Stimulated activated naive B cell treated with anti-CD40 and anti-IgM and Interleukin-4, amounts not matched to agents 10 μg/mL and 1 μg/mL and 100 μg/mL, for 72 hours (primary cell): ENCODE measurements at places on chromosomes 11 and 22.

- no peak for DNase-seq
- H3K36me3 ChIP-seq: no peaks in the 10 kb centered on the region
- H3K27me3 ChIP-seq: peaks cover 65% of the 10 kb centered on the region
- no peak overlapping the region for H3K4me3 ChIP-seq
Observed at GRCh38 chr11:128909438-128910125, 18.4 kb downstream of the KCNJ5 start.

DNA sequence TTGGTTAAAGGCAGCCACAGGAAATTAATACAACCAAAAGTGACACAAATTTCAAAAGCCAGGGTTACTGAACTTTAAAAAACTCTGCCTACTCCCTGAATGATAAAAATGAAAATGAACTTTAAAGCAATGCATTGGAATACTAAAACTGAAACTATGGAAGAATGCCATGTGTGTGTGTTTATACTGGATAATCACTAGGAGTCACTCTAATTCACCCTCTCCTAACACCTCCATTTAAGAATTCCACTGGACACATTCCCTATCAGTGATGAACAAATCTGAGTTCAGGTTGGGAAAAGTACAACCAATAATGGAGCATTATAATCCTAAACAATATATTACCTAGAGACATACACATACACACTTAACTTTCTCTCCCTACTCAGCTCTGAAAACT is 27.5 kb upstream of the PLAAT3 start:
- no peaks in the 10 kb centered on the region for H3K27me3 ChIP-seq
- H3K36me3 ChIP-seq: peaks cover 34% of the 10 kb centered on the region
- peak overlapping the region; percentile 20 for H3K27ac ChIP-seq
- no peak for DNase-seq
- no peak overlapping the region for H3K4me3 ChIP-seq
- H3K4me1 ChIP-seq: no peaks in the 10 kb centered on the region

DNA sequence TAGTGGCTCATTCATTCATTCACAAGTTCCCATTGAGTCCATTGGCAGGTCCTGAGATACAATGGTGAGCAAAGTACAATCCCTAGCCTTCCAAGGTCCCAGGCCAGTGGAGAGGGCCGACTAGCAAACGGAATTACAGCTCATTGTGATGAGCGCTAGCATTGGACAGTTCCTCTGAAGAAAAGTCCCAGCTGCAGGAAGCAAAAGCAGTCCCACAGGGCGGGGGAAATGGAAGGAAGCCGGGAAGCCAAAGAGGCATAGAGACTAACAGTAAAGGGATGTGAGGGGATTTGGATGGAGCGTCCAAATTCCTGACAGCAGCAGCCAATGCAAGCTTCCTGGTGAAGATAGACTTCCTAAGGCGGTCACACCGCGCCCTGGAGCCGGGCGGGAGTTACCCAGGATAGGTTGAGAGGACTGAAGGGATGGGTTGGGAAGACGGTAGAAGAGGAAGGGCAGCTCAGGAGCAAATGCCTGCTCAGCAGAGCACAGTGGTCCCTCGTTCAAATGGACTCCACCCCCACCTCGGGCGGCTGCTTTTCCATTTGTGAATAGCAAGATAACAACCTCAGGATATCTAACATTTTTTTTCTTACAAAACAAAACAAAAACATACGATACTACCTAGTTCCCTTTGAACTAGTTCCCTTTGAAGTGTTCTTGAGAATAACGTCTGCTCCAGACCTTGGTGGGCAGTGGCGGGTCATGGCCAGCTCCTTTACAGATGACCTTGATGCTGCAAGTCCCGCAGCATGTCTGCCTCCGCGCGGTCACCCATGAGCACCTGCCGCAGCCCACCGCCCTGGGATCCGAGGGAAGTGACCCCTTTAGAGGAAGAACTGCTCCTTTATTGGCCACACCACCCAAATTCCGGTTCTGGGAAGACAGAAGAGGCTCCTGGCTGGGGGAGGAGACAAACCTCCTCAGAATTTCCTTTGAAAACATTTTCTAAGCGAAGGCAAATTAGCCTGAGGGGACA is 132.9 kb downstream of the RASSF10 start:
- no peak overlapping the region for H3K27ac ChIP-seq
- no peaks in the 10 kb centered on the region for H3K36me3 ChIP-seq
- no peak for DNase-seq
- H3K4me3 ChIP-seq: no peak overlapping the region
- peaks cover 4% of the 10 kb centered on the region for H3K4me1 ChIP-seq

GRCh38 chr11:110860461-110860860 is 148.2 kb upstream of the ARHGAP20 start:
- no peak for DNase-seq
- H3K36me3 ChIP-seq: peaks cover 4% of the 10 kb centered on the region
- H3K27ac ChIP-seq: no peak overlapping the region
- H3K27me3 ChIP-seq: no peaks in the 10 kb centered on the region
- no peak overlapping the region for H3K4me3 ChIP-seq

DNA sequence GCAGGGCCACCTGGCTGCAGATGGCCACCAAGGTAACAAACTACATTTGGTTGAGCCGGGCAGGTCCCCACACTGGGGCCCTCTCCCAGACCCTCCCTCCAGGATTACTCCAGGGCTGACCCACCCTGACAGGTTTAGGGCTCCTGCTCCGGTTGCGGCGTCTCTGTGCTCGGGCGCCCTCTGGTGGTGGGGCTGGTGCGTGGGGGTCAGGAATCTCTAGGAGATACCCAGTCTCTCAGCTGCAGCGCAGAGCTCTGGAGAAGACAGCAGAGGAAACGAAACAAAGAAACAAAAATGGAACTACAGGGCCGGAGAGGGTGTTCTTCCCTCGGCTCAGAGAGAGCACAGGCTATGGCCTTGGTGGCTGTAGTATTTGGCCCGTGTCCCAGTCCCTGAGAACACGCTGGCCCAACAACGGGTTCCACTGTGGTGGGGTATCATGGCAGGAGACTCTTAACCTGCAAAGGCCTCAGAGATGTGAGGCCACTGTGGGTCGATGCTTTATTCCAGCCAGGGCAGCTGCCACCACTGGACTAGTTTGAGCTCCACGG is 2.4 kb downstream of the C11orf96 start:
- no peak for DNase-seq
- peaks cover 16% of the 10 kb centered on the region for H3K4me1 ChIP-seq
- H3K27ac ChIP-seq: peak overlapping the region; percentile 49
- H3K27me3 ChIP-seq: peaks cover 80% of the 10 kb centered on the region
- H3K4me3 ChIP-seq: peak overlapping the region; percentile 46

GRCh38 chr22:19867617-19868016 is 12.9 kb upstream of the GNB1L start:
- no peak for DNase-seq
- H3K4me3 ChIP-seq: no peak overlapping the region
- no peaks in the 10 kb centered on the region for H3K27me3 ChIP-seq
- H3K36me3 ChIP-seq: no peaks in the 10 kb centered on the region
- H3K27ac ChIP-seq: no peak overlapping the region
- H3K4me1 ChIP-seq: no peaks in the 10 kb centered on the region

- no peak overlapping the region for H3K4me3 ChIP-seq
- no peaks in the 10 kb centered on the region for H3K36me3 ChIP-seq
- H3K27me3 ChIP-seq: peaks cover 24% of the 10 kb centered on the region
- H3K27ac ChIP-seq: no peak overlapping the region
Observed at GRCh38 chr11:113628912-113629311, 77.2 kb downstream of the TMPRSS5 start.

GRCh38 chr11:113464416-113464815 is 10.8 kb downstream of the DRD2 start:
- H3K27me3 ChIP-seq: peaks cover 31% of the 10 kb centered on the region
- DNase-seq: no peak
- H3K36me3 ChIP-seq: no peaks in the 10 kb centered on the region

DNA sequence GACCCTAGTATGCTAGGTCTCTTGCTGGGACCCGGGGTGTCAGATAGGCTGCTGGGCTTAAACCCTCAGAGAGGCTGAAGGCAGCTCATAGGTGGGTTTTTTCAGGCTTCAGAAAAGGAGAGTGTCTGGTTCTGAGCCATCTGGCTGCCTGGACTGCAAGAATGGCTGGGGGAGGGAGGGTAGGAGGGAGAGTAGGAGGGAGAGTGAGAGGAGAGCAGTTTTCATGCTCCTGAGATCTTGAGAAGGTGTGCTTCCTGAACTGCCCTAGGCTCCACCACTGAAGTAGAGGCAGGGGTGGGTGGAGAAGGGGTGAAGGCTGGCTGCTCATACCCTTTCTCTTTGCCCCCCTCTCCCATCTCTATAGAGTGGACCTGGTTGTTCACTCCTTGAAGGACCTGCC is 4.6 kb downstream of the HMBS start:
- H3K36me3 ChIP-seq: peaks cover 25% of the 10 kb centered on the region
- no peak overlapping the region for H3K4me3 ChIP-seq
- H3K27me3 ChIP-seq: no peaks in the 10 kb centered on the region
- no peak overlapping the region for H3K27ac ChIP-seq
- no peak for DNase-seq
- H3K4me1 ChIP-seq: peaks cover 51% of the 10 kb centered on the region

- peaks cover 7% of the 10 kb centered on the region for H3K36me3 ChIP-seq
- peaks cover 28% of the 10 kb centered on the region for H3K27me3 ChIP-seq
- H3K4me1 ChIP-seq: no peaks in the 10 kb centered on the region
- no peak for DNase-seq
- no peak overlapping the region for H3K27ac ChIP-seq
- no peak overlapping the region for H3K4me3 ChIP-seq
Observed at GRCh38 chr11:62487136-62487535, 59.5 kb downstream of the AHNAK start.

DNA sequence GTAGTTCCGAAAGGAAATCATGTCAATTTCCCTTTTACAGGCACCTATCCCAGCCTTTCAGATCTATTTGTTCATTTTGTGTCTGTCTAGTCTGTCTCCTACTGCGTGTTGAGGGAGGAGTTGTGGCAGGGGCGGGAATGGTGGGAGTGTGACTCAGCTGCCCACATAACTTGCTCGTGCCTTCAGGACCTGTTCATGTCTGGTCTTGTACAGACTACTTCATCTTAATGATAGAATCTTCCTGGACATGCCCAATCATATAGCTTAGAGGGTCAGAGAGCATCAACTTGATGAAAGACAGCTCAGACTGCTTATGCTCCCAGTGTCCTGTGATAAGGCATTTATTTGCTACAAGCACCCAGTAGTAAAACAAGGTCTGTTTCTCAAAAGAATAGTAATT is 61.0 kb upstream of the BIRC3 start:
- H3K4me1 ChIP-seq: no peaks in the 10 kb centered on the region
- H3K27ac ChIP-seq: no peak overlapping the region
- H3K36me3 ChIP-seq: no peaks in the 10 kb centered on the region
- no peaks in the 10 kb centered on the region for H3K27me3 ChIP-seq

- no peak overlapping the region for H3K4me3 ChIP-seq
- H3K27me3 ChIP-seq: peaks cover 13% of the 10 kb centered on the region
- DNase-seq: no peak
Observed at GRCh38 chr11:119993722-119994121, 144.2 kb downstream of the TRIM29 start.

- H3K27ac ChIP-seq: no peak overlapping the region
- peaks cover 8% of the 10 kb centered on the region for H3K4me1 ChIP-seq
- DNase-seq: no peak
- H3K36me3 ChIP-seq: no peaks in the 10 kb centered on the region
- no peak overlapping the region for H3K4me3 ChIP-seq
- peaks cover 37% of the 10 kb centered on the region for H3K27me3 ChIP-seq
Observed at GRCh38 chr11:8603696-8604077, 9.7 kb upstream of the STK33 start.

DNA sequence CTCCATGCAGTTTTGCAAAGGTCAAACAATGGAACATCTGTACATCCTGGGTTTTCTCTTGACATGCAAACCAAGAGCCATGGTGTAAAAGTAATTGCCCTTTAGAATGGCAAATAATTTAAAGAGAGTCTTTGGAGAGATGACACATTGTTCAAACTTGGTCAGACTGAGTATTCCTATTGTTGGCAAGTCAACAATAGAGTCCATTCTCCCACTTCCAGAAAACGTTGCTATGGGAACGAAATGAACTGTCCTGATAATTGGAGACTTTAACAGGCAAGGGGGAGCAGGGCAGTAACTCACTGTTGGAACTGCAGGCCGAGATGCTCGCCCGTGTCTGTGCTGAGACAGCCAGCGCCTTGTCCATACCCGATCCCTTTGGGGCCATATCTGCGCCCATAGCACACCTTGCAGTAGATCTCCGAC is 13.9 kb downstream of the CSRP3 start:
- no peak for DNase-seq
- H3K36me3 ChIP-seq: no peaks in the 10 kb centered on the region
- H3K27me3 ChIP-seq: no peaks in the 10 kb centered on the region
- no peaks in the 10 kb centered on the region for H3K4me1 ChIP-seq

- no peaks in the 10 kb centered on the region for H3K36me3 ChIP-seq
- DNase-seq: no peak
- H3K27ac ChIP-seq: no peak overlapping the region
- no peak overlapping the region for H3K4me3 ChIP-seq
- no peaks in the 10 kb centered on the region for H3K4me1 ChIP-seq
- peaks cover 51% of the 10 kb centered on the region for H3K27me3 ChIP-seq
Observed at GRCh38 chr11:113781682-113782081, 2.1 kb downstream of the CLDN25 start.

GRCh38 chr11:1377231-1377780 is 12.4 kb upstream of the BRSK2 start:
- peaks cover 5% of the 10 kb centered on the region for H3K4me1 ChIP-seq
- H3K27ac ChIP-seq: no peak overlapping the region
- no peak for DNase-seq

DNA sequence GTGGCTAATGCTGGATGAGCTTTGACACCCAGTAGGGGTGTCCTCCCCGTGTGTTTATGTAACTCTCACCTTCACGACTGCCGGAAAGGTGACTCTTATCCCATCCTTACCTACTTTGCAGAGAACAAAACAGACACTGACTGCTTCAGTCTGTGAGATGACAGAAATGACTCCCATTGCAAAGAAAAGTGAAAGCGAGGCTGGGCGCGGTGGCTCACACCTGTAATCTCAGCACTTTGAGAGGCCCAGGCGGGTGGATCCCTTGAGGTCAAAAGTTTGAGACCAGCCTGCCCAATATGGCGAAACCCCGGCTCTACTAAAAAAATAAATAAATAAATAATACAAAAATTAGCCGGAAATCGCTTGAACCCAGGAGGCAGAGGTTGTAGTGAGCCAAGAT is 106.4 kb upstream of the ANO1 start:
- peak overlapping the region; percentile 3 for H3K27ac ChIP-seq
- H3K27me3 ChIP-seq: no peaks in the 10 kb centered on the region
- peak overlapping the region; percentile 53 for H3K4me3 ChIP-seq
- H3K4me1 ChIP-seq: peaks cover 19% of the 10 kb centered on the region

- peaks cover 92% of the 10 kb centered on the region for H3K4me1 ChIP-seq
- no peaks in the 10 kb centered on the region for H3K27me3 ChIP-seq
- H3K27ac ChIP-seq: peak overlapping the region; percentile 87
- peaks cover 93% of the 10 kb centered on the region for H3K36me3 ChIP-seq
- DNase-seq: no peak
Observed at GRCh38 chr11:64771861-64772260, 6.5 kb downstream of the SF1 start.

GRCh38 chr11:14932447-14932846 is 39.7 kb downstream of the CALCA start:
- no peak overlapping the region for H3K4me3 ChIP-seq
- H3K27me3 ChIP-seq: peaks cover 34% of the 10 kb centered on the region
- H3K27ac ChIP-seq: no peak overlapping the region
- H3K4me1 ChIP-seq: no peaks in the 10 kb centered on the region
- DNase-seq: no peak

GRCh38 chr22:29744902-29745301 is 21.9 kb downstream of the ZMAT5 start:
- DNase-seq: no peak
- H3K27ac ChIP-seq: no peak overlapping the region
- no peaks in the 10 kb centered on the region for H3K27me3 ChIP-seq
- H3K4me3 ChIP-seq: no peak overlapping the region
- H3K36me3 ChIP-seq: peaks cover 30% of the 10 kb centered on the region

- peaks cover 20% of the 10 kb centered on the region for H3K4me1 ChIP-seq
- H3K27ac ChIP-seq: no peak overlapping the region
- no peaks in the 10 kb centered on the region for H3K27me3 ChIP-seq
Observed at GRCh38 chr11:67311051-67311555, 7.8 kb downstream of the SSH3 start.
